ENCODE measurements at places on chromosomes 6 and 20. TPM values are rescaled to one million over a fixed set of nuclear protein-coding genes. Genes with fewer than 3 reads are reported as not detected.

Gene NCR2
- total RNA-seq: not detected

Gene HLA-DOB
- total RNA-seq: 0.13 TPM

Gene FLRT3
- 1.9 TPM for total RNA-seq

Gene SPDEF
- 1.9 TPM for total RNA-seq

Gene FAM83C
- 0.14 TPM for total RNA-seq

Gene CD83
- 2.0 TPM for total RNA-seq

Gene STX11
- total RNA-seq: 2.7 TPM

Gene SERINC3
- 69.0 TPM for total RNA-seq

Gene ADGB
- not detected for total RNA-seq

Gene PRRT1
- 0.63 TPM for total RNA-seq

All from A549 treated with Hydrocortisone at 1 μM for 4 hours (cell line).